ENCODE measurements at places on chromosomes 2 and 18.

DNA sequence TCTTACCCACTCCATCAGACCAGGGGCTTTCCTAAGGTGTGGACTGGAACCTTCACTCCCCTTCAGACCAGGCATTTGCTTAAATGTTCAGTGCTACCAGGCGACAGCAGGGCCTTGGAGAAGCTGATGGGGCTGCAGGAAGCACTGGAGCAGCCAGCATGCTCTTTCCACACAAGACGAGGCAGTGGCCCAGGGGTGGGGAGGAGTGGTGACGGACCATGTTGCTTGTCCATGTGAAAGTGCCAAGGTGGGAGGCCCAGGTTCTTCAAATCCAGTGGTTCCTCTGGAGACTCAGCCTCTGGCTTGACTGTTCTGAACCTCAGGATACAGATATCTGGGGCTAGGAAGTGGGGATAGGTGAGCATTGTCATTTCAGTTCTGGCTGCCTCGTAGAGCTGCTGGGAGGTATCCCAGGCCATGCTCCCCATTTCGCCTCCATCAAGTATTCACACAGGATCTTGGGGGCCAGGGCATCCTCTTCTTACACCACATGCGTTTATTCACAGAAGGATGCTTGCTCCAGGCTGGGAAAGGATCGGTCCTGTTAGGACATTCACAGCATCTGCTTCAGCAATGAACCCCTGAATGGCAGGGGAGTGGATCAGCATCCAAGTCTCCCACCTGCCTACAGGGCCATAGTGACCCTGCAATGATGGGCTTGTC, 62.2 kb downstream of the SFXN5 start:
- no peak for DNase-seq

- no peak for DNase-seq
Observed at GRCh38 chr18:25446972-25447371, 95.0 kb upstream of the ZNF521 start.

GRCh38 chr2:611519-611918, 65.7 kb downstream of the TMEM18 start:
- no peak for DNase-seq

- DNase-seq = no peak
Observed at GRCh38 chr2:181851726-181852125, 39.8 kb upstream of the ITPRID2 start.

DNA sequence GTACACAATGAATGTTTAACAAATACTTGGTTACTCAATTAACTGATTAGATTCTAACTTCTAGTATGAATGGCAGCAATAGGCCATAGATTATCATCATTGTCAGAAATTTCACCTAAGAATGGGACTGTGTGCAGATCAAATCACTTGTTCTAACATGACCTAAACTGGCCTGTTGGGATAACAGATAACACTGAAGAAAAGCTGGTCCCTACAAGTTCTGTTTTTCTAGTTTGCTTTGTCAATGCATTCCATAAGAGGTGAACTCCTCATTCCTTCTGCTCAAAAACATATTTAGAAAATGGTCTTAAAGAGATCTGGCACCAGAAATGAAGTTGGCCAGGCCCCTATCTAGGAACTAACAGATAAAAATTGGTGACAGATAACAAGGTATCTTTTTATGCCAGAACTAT, 175.4 kb downstream of the THADA start:
- peak; percentile 49 for DNase-seq

- no peak for DNase-seq
Observed at GRCh38 chr2:238143239-238143951, 4.9 kb downstream of the KLHL30 start.

GRCh38 chr2:54012538-54013141, 41.8 kb upstream of the PSME4 start:
- DNase-seq = no peak

DNA sequence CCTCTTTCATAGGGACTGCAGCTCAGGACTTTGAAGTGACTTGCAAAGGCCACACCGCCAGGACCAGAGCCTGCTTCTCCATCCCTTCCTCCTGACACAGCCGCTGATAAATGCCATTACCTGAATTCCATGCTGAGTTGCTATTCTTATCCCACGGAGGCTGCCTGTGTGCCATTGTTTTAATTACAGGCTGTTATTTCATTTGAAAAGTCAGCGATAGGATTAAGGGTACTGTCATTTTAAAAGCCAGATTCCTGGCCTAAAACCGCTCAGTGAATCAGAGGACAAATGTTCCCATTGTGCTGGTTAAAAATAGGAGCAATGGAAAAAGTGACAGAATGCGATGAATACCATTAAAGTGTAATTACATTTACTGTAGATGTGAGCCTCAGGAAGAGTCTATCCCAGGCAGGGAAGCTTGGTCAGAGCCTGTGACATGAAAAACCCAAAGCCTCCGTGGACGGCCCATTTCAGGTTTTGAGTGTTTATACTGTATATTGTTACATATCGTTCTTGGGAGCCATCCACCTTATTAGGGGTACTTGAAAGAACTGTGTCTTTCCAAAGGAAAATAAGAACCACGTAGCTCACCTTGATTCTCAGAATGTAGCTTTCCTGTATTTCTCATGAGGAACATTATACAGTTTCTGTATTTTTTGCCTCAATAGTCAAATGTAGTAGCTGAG, 41.3 kb downstream of the PDCL3 start:
- no peak for DNase-seq

DNA sequence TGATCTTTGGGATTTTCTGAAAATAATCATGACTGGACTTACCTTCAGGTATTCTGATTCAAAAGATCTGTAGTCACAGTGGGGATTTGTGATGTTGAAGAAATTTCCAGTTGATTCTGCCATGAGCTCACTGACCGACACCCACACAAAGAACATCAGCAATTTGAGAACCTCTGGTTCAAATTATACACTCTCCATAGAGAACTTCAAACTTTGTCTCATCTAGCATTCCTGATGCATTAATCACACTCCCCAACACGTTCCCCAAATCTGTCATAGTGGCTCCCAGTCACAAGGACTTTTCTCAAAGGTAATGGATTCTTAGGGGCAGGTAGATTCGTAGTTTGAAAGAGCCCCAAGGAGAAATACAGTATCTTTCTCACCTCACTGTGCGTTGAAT, 584.3 kb downstream of the FBXO15 start:
- no peak for DNase-seq

GRCh38 chr2:237141571-237142051, 55.9 kb downstream of the COPS8 start:
- no peak for DNase-seq

DNA sequence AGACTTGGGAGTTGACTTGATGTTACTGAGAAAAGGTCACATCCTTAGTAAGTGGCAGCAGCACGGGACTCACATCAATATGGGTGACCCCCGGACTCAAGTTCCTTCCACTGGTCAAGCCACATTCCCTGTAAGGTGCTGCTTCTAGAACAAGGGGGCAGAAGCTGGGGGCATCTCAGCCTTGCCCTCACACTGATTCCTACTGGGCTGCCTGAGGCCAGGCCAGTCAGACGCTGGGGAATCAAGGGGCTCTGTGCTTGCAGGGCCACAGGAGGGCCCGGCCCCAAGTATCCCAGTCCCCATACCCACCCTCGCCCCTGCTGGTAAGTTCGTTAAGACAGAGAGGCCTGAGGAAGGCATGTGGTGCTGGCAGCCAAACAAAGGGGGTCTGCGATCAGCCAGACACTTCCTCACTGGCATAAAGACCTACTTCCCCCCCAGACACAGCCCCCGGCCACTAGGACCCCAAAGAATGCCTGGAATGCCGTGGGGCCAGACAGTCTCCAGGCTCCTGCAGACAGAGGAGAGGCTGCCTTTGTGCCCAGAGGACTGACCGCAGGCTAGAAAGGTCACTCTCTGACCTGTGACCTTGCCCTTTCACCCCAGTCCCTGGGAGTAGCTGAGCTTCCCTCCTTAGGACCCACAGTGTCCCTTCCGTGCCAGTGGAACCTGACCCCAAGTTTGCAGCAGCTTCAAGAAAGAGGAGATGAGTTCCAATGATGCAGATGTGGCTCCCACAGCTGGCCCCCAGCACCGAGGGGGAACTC, 83.6 kb downstream of the HS1BP3 start:
- no peak for DNase-seq

GRCh38 chr2:142756430-142756829, 121.0 kb upstream of the KYNU start:
- no peak for DNase-seq

- DNase-seq = no peak
Observed at GRCh38 chr2:208392300-208392699, 14.3 kb upstream of the PTH2R start.

DNA sequence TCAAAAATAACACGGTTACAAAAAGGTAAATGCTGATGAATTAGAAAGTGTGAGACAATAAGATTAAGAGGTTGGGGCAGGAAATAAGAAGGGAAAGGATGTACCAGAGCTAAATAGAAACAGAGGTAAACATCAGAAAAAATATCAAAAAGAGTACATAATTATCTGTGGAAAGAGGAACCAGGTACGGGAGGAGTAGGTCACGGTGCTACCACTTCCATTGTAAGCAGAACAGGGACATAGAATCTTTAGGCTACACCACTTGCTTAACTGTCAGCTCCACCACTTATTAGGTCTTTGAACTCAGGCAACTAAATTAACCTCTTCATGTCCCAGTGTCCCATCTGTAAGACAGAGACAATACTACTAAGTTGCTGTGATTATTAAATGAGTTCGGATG, 350.3 kb downstream of the LRATD1 start:
- DNase-seq = no peak

- no peak for DNase-seq
Observed at GRCh38 chr18:25350489-25351251, 1.3 kb downstream of the ZNF521 start.

GRCh38 chr18:3808985-3809780, 359.2 kb downstream of the TGIF1 start:
- no peak for DNase-seq

- no peak for DNase-seq
Observed at GRCh38 chr18:38847326-38847725, 1281.7 kb upstream of the CELF4 start.

GRCh38 chr2:152115952-152116351, 17.1 kb upstream of the CACNB4 start:
- DNase-seq = no peak

- DNase-seq = no peak
Observed at GRCh38 chr2:164710837-164711765, 89.8 kb upstream of the GRB14 start.

DNA sequence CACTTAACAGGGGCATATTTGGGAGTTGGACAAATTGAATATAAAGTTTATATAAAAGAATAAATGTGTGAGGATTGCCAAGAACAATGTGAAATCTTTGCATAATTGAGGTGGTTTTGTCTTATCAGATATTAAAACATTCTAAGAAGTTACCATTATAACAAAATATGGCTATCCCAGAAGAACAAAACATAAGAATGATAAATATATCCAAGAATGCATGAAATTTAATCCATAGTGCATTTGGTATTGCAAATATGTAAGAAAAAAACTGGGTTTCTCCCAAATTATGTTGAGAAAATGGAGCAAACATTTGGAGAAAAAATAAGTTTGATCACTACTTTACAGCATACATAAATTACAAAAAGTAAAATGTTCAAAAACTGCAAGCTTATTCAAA, 562.4 kb downstream of the RNF144A start:
- no peak for DNase-seq

- no peak for DNase-seq
Observed at GRCh38 chr2:136059036-136059472, 58.9 kb downstream of the CXCR4 start.

- no peak for DNase-seq
Observed at GRCh38 chr2:231386446-231386845, 9.1 kb upstream of the B3GNT7 start.

- no peak for DNase-seq
Observed at GRCh38 chr2:226845386-226846116, 9.7 kb downstream of the RHBDD1 start.

GRCh38 chr2:37837628-37838328, 87.3 kb upstream of the RMDN2 start:
- no peak for DNase-seq

DNA sequence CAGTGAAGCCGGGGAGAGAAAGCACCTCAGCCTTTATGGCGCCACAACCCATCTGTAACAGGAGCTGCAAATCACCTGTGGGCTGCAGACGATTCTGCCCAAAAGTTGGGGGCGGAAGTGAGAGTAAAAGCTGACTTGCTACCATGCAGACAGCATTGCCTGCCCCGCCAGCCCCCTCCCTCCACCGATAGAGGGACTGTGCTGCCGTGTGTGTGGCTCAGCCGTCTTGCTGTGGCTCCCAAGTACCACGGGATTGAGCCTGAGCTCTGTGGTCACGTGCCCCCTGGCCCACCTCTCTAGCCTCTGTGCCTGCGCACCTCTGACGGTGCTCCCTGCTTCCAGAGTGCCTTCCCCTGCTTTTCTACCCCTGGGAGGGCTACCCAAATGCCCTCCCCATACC, 79.6 kb downstream of the GLI2 start:
- no peak for DNase-seq

DNA sequence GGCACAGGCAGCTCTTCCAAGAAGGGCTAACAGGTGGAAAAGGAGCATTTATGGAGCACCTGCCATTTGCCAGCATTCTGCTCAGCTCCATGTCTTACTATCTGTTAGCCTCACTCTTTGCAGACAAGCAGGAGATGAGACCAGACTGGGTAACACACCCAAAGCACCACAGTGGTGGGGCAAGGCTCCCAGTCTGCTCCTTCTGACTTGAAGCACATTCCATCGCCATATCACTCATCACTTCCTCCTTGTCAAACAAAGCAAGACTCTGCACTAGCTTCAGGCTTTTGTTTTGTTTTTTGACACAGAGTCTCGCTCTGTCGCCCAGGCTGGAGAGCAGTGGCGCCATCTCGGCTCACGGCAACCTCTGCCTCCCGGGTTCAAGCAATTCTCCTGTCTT, 182.8 kb downstream of the MGAT5 start:
- no peak for DNase-seq

GRCh38 chr18:76252880-76253279, 242.2 kb downstream of the ZNF516 start:
- no peak for DNase-seq

DNA sequence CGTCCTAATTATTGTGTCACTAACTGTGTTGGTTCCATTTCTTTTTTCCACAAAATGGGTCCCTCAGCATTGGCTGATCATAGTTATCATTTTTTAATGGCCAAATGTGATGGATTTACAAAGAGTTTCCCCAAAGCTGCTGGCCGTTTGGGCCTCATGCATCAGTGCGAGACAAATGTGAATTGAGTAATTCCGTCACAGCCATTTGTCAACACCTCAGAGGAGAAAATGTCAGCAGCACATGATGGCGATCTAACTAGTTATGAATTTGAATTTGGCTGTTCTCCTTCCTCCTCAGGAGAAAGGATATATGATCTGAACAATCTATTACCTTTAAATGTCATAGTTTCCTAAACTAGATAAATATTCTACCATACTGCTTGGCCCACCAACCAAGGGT, 54.9 kb upstream of the SP3 start:
- DNase-seq = no peak

- peak; percentile 41 for DNase-seq
Observed at GRCh38 chr2:201363857-201364560, 6.9 kb upstream of the FLACC1 start.

- no peak for DNase-seq
Observed at GRCh38 chr2:16375981-16376380, 289.7 kb downstream of the CYRIA start.
